ENCODE measurements at places on chromosomes 7 and 10. TPM values are rescaled to one million over a fixed set of nuclear protein-coding genes. Genes with fewer than 3 reads are reported as not detected.

ZNF786 gene
- 17.6 TPM for total RNA-seq

CDNF gene
- total RNA-seq = 6.2 TPM

GOLGA7B gene
- total RNA-seq = 8.1 TPM

CYP2E1 gene
- total RNA-seq = 1.2 TPM

TMEM139 gene
- total RNA-seq = 0.29 TPM

VGF gene
- total RNA-seq = not detected

NPS gene
- not detected for total RNA-seq

BEND7 gene
- not detected for total RNA-seq

PNLIPRP2 gene
- total RNA-seq = not detected

WEE2 gene
- not detected for total RNA-seq

CLRN3 gene
- not detected for total RNA-seq

SMKR1 gene
- 1.5 TPM for total RNA-seq

CALML3 gene
- total RNA-seq = not detected

LHPP gene
- total RNA-seq = 26.5 TPM

PRR15 gene
- total RNA-seq = not detected

C10orf53 gene
- not detected for total RNA-seq

GRID2IP gene
- total RNA-seq = 2.6 TPM

ANKRD61 gene
- total RNA-seq = not detected

FRMPD2 gene
- total RNA-seq = not detected

NEUROG3 gene
- total RNA-seq = not detected

CALD1 gene
- not detected for total RNA-seq

SH2B2 gene
- total RNA-seq = 3.8 TPM

SPAM1 gene
- total RNA-seq = not detected

SORCS1 gene
- not detected for total RNA-seq

CD36 gene
- 2.8 TPM for total RNA-seq

ZNF804B gene
- not detected for total RNA-seq

AKR1C3 gene
- total RNA-seq = 14.6 TPM

Data from naive thymus-derived CD8-positive, alpha-beta T cell (primary cell).